ENCODE measurements at places on chromosomes 16 and 17.
A peak's percentile ranks its signal among the peaks of the same experiment; 100 is the strongest.

DNA sequence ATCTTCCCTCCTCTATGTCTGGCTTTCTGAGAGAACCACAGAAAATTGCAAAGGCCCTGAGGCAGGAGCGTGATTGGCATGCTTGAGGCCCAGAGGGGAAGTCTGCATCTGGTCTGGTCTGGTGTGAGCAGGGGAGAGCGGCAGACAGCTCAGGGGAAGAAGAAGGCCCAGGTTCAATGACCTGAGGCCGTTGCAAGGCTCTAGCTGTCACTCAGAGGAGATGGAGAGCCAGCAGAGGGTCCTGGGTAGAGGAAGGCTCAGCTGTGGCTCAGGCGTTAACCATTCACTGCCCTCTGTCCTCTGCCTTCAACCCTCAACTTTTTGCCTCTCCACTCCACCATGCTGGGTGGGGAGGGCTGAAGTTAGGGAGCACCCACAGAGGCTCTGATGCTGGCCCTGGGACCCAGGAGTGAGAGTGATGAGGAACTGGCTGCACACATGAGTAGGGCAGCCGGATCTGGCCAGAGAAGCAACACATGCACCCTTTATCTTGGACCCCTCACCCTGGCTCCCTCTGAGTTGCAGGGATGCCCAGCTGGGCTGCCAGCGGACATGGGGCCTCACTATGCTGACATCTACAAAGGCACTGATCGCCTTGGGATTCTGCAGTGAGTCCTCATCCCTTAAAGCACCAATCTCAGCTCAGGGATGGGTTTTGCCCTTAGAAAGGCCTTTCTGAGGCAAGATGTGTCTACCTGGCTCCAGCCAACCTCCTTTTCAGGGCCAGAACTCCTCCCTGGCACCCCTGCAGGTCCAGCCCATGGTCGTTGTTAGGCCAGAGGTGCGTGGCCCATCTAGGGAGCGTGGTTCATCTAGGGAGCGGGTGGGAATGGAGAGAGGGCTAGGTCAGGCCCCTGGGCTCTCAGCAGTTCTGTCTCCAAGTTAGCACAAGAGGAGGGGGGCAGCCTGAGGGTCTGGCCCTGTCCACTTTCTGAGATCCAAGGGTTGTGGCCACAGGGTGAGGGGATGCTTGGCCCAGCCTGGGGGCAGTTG is 7.7 kb upstream of the KRTAP17-1 start:
- DNase-seq = no peak

DNA sequence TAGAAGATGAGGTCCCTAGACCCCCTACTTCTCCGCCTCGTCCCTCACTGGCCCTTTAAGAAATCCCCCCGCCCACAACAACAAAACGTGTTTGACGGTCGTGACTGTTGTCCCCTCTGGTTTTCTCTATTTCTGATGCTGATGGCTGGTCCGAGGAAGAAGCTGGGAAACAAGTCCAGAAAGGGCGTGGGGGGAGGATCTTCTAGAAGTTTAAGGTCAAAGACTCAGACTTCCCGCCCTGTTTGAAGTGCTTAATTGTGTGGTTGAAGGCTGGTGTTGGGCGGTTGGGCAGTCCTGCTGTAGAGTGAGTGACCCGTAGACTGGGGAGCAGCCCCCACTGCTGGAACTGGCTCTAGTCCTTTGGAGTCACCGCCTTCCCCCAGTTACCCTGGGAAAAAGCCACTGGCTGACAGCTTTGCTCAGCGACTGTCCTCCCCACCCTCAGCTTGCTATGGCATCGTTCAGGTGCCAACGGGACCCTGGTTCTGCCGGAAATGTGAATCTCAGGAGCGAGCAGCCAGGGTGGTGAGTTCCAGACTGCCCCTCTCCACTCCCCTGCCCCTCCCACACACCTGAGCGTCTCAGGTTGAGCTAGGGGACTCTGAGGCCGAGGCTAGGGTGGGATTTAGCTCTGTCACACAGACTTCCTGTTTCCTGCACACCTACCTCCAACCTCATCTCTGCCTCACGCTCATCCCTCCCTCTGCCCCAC is 1.6 kb downstream of the MLLT6 start:
- DNase-seq = no peak

DNA sequence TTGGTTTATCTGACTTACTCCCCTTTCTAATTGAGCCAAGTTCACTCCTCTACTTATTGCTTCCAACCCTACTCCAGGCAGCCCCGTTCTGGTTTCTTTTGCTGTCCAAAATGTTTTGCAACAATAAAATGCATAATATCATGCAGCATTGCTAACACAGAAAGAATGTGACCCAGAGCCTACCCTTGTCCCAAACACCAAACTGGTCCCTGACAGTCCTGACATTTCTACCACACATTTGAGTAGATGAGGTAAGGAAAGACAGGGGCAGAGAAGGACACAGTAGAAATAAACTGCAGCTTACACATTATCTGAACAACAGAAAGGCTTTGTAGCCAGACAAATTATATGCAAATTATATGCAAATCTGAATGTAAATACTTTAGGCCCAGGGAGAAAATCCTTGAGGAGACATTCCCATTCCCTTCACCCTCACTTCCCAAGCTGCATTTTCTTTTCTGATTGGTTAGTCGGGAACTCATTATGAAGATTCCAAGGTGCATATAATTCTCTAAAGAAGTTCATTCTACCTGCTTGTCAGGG is 31.6 kb downstream of the SOX9 start:
- peak; percentile 27 for DNase-seq

DNA sequence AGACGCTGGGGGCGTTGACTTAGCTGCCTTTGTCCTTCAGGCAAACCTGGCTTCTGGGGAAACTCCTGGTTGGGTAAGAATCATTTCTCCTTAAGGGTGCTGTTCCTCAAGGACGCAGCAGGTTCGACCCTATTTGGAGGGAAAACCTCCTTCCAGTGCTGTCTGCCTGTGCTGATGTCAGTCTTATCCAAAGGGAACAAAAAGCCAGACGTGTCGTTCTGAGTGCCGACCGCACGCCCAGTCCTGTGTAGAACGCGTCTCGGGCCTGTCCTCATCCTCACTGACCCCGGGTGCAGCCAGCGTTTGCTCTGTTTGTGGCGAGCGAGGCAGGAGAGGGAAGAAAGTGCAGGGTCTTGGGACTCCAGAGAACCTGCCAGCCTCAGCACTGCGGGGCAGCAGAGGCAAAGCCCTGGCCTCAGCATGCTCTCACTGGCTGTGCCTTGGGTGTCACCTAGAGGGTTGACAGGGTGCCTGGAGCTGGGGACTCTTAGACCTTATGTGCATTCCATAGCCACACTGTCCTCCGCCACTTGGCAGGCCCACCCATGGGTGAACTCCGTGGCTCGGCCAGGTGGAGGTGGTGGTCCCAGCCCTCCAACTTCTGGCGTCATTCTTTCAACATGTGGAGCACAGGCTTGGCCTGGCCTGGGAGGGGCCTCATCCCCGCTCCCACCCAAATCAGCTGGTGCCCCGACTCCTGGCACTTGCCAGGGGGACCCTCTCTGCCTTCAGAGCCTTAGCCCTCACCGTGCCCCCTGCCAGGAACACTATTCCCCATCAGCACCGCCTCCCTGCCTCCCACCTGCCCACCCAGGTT is 6.0 kb downstream of the SNN start:
- no peak for DNase-seq

DNA sequence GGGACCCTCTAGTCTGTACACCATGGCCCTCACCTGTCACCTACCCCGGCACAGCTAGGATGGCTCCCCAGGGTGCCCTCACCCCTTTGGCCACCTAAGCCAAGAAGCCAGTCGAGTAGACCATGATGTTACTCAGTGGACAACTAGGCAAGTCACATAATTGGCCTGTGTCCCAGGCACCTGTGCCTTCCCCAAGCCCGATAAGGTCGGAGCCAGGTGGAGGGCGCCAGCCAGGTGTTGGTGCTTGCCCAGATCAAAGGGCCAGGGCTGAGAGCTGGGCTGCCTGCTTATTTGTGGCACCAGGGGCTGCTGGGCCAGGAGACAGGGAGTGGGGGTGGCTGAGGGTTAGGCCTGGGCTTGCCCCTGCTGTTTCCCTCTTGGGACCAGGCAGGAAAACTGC is 16.8 kb downstream of the SPNS2 start:
- DNase-seq = no peak

GRCh38 chr17:59863616-59864015 is 29.1 kb downstream of the TUBD1 start:
- DNase-seq = no peak

Data from AG10803 (cell line).